ENCODE measurements at places on chromosomes 3 and 15. TPM values are rescaled to one million over a fixed set of nuclear protein-coding genes. Genes with fewer than 3 reads are reported as not detected.

DNA sequence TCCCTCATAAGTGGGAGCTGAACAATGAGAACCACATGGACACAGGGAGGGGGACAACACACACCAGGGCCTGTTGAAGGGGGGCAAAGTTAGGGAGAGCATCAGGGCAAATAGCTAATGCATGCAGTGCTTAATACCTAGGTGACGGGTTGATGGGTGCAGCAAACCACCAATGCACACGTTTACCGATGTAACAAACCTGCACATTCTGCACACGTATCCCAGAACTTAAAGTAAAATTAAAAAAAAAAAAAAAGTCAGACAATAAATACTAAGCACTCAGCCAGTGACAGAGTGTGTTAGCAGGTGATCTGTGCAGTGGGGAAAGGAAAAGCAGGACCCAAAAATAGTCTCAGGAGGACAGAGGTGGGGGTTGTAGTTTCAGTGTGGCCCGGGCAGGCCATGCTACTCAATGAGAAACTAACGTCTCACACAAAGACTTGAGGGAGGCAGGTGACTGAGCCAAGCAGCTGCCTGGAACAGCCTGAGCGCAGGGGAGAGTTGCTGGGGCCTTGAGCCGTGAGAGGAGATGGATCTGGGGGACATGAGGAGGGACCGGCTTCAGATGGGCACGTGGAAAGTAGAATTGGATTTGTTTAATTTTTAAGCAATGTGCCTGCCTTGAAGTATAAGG lies 18.4 kb downstream of the ANKDD1A start:
- DNase-seq = no peak

DNA sequence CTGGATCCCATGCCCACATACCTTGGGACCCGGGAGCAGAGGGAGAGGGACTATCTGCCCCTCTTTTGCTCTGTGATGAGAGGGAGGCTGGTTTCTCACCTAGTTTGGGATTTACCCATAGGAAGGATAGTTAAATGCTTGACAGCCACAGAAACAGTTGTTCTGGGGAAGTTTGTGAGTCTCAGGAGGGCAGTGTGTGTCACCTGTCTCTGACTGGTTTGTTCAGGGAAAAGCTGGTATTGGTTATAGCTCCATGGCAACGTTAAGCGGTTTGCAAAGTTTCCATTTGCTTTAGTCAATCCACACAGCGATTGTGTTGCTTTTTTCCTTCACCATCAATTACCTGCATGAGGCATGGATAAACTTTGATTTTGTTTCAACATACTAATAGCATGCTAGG lies 3.7 kb upstream of the TMED3 start:
- DNase-seq = no peak

The OXTR gene
- 658 TPM for total RNA-seq

- DNase-seq = no peak
Observed at GRCh38 chr3:72352176-72352575, 496.1 kb downstream of the SHQ1 start.

DNA sequence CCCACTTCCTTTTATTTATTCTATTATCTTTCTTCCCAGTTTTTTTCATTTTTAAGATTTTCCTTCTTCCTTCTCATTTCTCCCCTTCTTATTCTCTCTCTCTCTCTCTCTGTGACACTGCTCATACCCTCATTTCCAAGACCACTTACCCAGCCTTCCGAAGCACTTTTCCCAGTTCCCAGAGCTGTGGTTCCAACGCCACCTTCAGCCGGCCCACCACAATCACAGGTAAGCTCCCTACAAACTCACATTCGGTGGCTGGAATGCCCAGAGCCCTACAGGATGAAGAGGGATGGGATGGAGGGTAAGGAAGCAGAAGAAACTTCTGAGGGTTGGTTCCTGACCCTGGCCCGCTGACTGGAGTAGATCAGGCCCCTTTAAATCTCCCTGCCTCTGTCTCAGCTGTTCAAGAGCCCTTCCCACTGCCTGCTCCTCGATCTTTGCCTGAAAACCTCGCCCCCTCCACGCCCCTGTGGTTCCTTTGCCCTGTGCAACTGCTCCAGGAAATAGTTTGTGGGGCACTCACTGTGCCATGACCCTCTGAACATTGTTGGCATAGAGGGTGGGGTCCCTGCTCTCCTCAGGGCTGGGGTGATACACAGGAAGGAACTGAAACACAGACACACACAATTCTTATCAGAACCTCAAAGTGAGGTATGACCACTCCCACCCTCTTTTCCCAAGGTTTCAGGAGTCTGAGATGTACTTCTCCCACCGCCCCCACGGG lies 4.8 kb downstream of the LPCAT4 start:
- DNase-seq = no peak

DNA sequence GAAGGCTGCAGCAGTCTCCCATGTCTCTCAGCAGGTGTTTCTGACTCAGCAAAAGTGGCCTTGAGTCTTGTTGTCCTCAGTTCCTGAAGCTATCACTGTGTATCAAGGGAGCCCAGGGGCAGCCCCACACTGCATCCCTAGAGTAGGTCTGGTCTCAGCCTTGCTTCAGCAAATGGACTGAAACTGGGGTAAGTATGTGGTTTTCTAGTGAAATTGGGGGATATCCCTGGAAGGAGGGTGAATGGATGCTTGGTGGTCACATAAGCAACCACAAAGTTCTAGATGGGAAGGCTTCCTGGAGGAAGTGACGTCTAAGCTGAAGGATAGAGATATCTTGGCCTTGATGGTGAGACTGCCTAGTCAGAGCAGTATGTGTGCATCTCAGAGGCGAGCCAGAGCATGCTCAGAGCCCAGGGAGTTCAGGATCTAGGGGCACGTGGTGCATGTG lies 38.4 kb downstream of the TMEM158 start:
- DNase-seq = no peak

GRCh38 chr15:61037031-61037430 lies 192.1 kb downstream of the RORA start:
- peak; percentile 69 for DNase-seq

The CACNA1D gene
- total RNA-seq = not detected

GRCh38 chr15:74373056-74373650 lies 5.7 kb upstream of the CYP11A1 start:
- no peak for DNase-seq

- no peak for DNase-seq
Observed at GRCh38 chr3:143362115-143362991, 242.8 kb downstream of the CHST2 start.

- DNase-seq = peak; percentile 88
Observed at GRCh38 chr3:23159929-23160328, 43.2 kb upstream of the UBE2E2 start.

DNA sequence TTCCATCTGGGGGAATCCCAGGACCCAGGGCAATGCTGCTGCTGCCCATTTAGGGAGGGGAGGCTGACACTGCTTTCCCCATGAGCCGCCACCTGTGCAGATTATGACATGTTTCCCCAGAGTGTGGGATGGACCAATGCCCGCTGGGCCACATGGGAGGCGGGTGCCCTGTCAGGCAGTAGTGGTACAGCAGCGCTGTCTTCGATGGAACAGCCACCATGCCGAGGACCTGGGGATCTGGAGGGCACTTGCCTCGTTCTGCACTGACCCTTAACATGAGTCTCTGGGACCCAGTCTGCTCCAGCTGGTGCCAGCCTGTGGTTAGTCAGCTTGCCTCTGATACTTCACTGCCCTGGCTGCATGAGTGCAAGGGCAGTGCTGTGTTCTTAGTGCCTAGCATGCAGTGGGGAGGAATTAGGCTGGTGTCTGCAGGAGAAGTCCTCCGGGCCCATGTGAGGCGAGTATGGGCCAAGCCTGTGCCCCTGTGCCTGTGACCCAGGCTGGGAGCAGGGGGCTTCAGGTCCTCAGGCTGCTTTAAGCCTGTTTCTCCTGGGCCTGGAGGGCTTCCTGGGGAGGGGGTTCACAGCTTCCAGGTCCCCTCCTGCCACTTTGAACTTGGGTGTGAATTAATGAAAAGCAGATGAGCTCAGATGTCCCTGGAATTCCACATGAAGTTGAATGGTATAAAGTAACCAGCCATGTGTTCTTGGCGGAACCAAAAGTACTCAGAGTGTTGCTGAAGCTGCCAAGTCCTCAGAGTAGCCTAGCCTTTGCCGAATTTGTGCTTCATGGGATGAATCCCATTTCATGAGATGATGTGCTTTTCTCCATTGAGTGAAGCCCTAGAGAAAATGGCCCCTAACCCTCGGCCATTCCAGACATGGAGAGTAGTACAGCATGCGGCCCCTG lies 22.9 kb downstream of the KLF13 start:
- DNase-seq = no peak

GRCh38 chr3:25468866-25469319 lies 40.8 kb downstream of the RARB start:
- peak; percentile 18 for DNase-seq

DNA sequence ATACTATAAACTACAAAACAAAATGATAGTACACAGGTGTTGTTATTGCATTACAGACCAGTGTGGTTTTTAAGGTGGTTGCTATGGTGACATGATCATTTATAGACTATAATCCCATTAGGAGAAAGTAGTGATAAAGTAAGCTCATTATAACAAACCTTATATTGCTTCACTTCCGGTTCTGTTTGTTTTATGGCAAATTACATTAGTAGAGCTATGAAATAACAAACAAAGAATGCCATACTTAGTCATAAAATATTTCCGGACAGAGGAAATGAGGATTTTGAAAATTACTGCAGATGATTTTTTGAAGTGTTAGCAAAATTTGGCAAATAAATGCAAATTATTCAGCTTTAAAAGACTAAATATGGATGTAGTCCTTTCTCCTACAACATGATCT lies 640.4 kb upstream of the ARPP21 start:
- no peak for DNase-seq

GRCh38 chr15:78120523-78120922 lies 10.7 kb downstream of the CIB2 start:
- DNase-seq = no peak

- no peak for DNase-seq
Observed at GRCh38 chr3:28699283-28699682, 350.7 kb upstream of the AZI2 start.

DNA sequence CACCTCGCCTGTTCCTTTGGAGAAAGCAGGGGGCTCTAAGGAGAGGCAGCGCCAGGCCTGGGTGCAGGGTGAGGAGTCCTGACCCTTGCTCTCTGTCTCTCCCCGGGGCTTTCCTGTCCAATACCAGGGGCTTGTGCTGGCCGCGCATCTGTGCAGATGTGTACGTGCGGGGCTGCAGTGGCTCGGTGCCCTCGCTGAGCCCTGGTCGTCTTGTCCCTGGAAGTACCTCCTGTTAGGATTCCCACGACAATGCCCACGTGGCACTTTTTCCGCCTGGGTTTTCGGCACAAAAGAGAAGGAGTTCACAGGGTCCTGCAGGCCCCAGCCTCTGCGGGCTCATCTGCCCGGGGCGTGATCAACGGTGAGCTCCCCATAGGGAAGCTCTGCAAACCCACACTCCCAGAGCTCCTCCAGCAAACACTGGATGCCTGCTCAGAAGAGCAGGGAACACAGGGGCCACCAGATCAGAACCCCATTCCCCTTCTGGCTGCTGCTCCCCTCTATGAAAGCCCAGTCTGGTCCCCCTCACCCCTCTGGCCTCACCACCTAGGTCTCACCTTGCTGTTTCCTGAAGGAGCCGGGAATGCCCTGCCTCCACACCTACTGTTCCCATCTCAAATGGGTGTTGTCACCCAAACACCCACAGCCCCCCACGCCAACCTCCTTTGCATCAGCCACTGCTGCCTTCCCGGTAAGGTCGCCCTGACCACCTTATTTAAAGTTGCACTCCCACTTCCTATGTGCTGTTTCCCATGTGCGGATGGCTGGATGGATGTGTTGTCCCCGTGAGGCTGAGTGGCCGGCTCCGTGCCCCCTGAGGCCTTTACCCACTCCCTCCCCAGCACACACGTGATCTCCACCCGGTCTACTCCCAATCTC lies 62.6 kb upstream of the PRR20G start:
- no peak for DNase-seq
